Activated naive CD4-positive, alpha-beta T cell (primary cell): ENCODE measurements at places on chromosomes 1 and 21.

GRCh38 chr21:38170704-38171682 lies 85.8 kb upstream of the KCNJ15 start:
- no peak for DNase-seq

DNA sequence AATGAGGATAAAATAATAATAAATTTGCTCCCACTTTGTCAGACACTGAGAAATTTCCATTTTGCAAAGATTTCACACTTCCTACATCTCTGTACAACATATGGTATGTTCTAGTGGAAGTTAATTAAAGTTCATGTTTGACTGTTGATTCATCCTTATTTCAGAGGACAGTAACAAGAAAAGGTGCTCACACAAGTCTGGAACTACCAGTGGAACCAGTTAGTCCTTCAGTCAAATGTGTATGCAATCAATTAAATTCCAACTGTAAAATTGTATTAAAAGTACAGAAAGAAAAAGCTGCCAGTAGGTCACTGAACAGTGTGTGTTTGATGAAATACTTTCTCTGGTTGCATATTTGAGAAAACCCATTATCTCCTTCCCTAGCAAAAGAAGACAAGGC lies 496.0 kb upstream of the PKN2 start:
- no peak for DNase-seq

GRCh38 chr1:58487002-58487401 lies 59.5 kb downstream of the OMA1 start:
- no peak for DNase-seq

DNA sequence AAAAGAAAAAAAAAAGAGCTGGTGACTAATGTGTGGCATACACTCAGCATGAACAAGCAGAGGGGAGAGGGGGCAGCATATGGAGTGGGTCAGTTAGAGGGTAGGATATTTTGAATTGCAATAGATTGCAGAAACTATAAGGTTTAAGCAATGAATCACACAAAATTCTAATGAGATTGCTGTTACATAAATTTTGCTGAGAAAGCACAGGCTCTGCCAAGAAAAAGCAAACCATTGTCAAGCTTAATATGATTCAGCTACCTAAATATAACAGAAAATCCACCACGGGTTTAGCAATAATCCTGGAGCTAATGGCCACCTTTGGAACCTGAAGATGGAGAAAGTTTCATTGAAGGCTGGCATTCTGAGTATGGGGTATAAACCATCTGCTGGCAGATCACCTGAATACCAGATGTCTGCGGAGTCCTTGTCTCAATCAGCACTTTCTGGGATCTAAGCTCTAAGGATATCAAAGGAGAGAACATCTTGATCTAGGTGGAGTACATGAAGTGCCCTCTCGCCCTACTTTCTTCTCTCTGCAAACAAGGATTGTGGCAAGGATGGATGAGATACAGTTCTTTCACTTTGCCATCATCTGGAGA lies 30.3 kb upstream of the ANGPTL7 start:
- no peak for DNase-seq

DNA sequence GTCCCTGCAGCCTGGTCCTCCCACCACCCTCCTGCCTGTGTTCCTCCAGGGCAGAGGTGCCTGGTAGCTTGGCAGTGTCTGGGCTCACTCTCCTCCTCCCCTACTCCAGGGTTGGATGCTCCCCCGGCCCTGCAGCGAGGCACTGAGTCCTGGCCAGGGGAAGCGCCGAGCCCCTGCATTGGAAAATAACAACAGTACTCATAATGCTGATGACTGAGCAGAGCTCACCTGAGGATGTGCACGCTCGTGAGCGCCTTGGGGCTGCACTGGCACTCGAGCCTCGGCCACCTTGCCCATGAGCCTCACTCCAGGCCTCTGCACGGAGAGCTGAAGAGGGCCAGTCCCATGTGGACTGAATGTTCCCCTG lies 6.0 kb upstream of the ACTRT2 start:
- no peak for DNase-seq

GRCh38 chr1:58256041-58256440 lies 290.5 kb downstream of the OMA1 start:
- no peak for DNase-seq

- DNase-seq = no peak
These were observed 71.0 kb downstream of the MAB21L3 start for GRCh38 chr1:116182019-116182714.

DNA sequence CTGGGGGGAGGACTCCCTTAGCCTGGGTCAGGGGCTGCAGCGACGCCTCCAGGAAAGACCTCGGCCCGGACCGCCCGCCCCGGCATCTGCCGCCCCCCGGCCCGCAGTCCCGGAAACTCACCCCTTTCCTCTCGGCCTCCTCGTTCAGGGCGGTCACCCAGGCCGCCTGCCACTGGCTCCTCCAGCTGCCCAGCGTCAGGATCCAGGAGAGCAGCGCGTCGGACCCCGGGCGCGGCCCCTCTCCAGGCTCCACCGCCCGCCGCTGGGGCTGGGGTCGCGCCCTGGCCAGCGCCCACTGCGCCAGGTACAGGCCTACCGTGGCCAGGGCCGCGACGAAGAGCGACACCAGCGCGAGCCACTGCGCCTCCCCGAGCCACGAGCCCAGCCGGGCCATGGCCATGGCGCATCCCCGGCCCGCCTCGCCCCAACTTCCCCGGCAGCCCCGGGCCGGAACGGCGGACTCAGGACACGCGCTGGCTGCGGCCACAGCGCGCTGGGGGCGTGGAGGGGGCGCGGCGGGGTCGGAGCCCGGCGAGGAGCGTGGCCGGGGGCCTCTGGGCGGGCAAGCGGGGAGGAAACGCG lies 478 bp downstream of the C2CD2 start:
- DNase-seq = no peak

DNA sequence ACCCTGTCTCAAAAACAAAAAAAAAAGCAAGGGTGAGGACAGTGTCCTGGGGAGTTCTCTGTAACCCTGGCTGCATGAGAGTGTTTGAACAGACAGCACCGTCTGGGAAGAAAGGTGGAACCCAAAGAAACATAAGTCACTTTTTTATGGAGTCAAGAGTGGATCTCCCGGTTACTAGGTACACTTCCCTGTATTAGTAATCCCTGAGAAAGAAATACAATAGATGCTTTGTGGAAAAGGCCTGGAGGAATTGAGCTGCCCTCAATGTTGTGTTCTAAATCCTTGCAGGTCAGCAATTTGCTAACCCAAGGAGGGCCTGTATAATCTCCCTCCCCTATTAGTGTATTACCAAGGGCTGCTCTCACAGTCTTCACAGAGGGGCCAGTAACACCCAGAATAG lies 16.6 kb downstream of the DEGS1 start:
- no peak for DNase-seq

GRCh38 chr1:196501760-196502428 lies 106.3 kb downstream of the KCNT2 start:
- DNase-seq = no peak

DNA sequence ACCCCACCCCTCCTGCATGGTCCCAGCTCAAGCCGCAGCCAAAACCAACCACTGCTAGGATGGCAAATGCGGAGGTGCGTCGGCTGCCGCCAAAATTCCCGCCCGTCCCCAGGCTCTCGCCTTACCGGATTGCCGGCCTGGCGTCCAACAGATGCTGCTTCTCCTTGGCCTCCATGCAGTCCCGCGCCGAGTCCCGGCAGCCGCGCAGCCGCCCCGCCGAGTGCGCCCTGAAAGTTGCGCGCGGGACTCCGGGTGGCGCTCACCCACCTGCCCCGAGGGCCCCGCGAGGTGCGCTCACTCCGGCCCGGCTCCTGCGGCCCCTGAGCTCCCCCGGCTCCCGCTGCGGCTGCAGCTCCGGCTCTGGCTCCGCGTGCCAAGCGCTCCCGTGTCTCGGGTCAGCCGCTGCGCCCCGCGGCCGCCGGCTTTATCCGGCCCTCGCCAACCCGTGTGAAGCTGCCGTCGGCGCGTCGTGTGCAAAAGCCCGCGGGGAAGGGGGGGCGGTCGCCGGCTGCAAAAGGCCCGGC lies at the start of gene SLC30A2:
Gene SLC30A2, minus strand, starts transcription at position 397 of the 524 bp plus-strand sequence. Its CDS starts 222 bp downstream, at position 175.
- no peak for DNase-seq

DNA sequence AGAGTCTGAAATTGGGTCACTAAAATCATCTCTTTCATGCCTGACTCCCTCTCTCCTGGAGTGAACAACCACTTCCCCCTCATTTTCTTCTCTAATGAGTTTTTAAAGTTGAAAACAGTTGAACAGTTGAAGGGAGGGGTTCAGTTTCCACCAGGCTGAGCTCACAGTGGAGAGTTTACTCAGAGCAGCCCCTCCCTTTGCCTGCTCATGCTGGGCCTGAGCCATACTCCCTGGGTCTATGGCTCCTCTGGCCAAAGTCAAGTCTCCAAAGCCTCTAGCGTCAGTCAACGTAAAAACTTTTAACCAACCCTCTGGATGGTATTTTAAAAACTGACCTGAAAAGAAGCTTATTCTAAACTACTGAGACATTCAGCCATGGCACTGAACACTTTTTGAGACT lies 100.8 kb upstream of the RNPC3 start:
- DNase-seq = no peak

GRCh38 chr1:224095339-224095738 lies 18.6 kb upstream of the FBXO28 start:
- no peak for DNase-seq

DNA sequence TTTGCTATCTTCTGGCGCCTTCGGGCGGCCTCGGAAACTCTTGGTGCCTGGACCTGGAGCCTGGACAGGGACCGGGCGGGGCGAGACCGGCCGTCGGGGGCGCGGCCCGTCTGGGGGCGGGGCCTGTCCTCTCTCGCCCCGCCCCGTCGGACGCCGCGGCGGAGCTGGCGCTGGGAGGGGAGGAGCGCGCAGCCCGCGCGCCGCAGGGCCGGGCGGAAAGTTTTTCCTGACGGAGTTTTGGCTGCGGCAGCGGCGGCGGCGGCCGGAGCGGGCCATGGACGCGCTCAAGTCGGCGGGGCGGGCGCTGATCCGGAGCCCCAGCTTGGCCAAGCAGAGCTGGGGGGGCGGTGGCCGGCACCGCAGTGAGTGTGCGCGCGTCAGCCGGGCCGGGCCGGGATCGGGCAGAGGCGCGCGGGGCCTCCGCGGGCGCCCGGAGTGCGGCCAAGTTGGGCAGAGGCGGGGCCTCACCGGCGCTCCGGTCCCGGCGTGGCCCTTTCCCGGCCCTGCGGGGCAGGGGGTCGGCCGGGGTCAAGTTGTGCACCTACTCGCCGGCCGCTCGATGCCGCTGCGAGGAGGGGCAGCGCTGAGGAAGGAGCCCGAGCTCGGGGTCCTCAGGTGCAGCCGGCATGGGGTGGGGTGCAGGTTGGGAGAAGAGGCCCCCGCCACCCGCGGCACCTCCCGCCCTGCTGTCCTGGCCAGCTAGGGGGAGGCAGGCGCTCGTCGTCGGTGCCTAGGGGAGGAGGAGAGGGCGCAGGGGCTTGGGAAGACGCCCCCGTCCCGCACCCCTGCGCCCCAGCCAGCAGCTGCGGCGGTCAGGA lies at the start of gene LDLRAP1:
Gene LDLRAP1, plus strand, starts transcription at position 182 of the 818 bp plus-strand sequence. Its CDS starts 93 bp downstream, at position 275.
- peak; percentile 20 for DNase-seq

DNA sequence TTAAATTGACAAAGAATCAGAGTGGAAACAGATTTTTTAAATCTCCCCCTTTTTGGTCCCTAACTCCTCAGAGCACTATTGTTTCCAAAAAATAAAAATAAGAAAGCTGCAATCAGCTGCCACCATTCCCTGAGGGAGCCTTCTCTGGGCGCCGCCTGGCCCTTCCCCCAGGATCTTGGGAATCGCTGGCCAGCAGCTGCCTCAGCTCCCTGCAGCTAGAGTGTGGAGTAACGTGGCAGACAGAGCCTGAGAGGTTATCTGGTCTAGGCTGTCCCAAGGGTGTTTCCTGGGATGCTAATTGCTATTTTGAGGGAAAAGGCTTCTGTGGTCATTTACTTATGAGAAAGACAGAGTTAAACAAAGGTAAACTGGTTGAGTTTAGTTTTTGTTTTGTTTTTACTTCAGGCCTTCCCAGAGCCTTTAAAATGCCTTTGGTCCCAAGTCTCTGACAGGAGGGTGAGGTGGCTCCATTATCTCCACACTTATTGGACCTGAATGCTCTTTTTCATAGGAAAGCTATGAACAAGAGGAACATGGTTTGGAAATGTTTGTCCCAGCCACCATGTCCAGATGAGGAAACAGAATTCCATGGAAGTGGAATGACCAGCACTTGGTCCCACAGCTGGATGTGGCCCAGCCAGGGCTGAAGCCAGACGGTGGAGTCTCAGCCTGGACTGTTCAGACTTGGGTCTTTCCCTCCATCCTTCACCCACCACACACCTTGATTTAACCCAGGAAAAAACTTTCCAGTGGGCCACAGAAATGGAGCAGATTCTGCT lies 14.1 kb upstream of the KIAA1614 start:
- no peak for DNase-seq

- DNase-seq = no peak
These were observed 6.4 kb downstream of the SELENON start for GRCh38 chr1:25806418-25806817.

DNA sequence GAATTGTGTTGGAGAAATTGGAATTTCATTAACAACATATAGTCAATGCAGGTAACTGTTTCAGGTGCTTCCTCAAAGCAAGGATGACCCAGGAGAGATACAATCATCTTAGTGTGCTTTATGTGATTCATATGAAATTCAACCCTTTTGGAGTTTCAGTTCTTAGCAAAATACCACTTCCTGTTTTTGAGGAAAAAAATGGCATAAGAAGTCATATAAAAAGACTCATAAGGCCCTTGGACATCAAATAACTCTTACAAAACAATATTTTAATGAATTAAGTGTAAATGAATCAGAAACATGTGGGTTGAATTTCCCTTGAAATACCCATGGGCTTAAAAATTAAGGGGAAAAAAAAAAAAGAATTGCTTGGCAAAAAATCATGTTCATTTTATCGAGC lies 926.6 kb downstream of the LTN1 start:
- DNase-seq = no peak
